ENCODE measurements at places on chromosomes 2 and 18. TPM values are rescaled to one million over a fixed set of nuclear protein-coding genes. Genes with fewer than 3 reads are reported as not detected.

DNA sequence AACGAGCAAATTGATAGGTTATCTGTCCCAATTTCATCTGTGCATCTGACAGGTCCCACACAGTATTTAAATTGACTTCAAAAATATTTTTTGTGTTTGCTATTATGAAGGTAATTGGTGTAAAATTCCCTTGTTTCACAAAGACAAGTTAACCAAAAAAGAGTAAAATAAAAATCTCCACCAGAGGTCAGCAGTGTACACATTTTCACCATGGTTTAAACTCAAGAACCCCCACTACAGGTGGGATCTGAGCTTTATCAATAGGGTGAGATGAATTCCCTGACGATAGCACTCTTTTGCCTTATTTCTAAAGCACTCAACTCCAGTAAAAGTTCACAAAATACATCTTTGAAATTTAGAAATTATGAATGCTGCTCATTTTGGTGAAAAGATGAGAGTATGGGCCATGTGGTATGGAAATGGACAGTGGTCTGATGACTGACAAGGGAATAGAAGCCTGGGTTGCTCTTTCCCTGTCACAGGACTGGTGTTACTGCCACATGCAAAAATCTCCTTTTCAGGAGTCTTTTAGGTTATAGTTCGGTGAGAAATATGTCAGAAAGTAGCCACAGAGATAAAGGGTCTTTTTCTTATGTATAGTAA lies 68.0 kb downstream of the SERPINB8 start:
- H3K36me3 ChIP-seq: no peaks in the 10 kb centered on the region
- H3K27me3 ChIP-seq: no peaks in the 10 kb centered on the region
- H3K4me3 ChIP-seq: no peak overlapping the region
- no peak overlapping the region for H3K27ac ChIP-seq
- no peaks in the 10 kb centered on the region for H3K4me1 ChIP-seq
- DNase-seq: no peak

DNA sequence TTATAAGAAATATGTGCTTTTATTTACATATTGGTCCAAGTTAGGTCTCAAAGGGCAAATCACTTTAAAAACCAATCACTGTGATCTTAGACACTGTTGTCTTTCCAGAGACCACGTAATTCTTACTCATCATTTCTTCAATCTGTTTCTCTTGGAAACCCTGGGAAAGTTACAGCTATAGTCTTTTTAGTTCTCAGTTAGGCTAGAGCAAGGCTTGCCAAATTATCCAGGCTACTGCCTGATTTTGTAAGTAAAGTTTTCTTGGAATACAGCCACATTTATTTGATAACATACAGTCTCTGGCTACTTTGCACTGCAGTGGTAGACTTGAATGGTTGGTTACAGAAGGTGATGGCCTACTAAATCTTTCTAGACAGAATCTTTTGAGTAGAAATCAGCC lies 106.0 kb downstream of the KIAA1328 start:
- no peaks in the 10 kb centered on the region for H3K4me1 ChIP-seq
- DNase-seq: no peak
- no peak overlapping the region for H3K27ac ChIP-seq
- H3K4me3 ChIP-seq: no peak overlapping the region
- H3K27me3 ChIP-seq: no peaks in the 10 kb centered on the region

GRCh38 chr2:65017335-65017734 lies 28.1 kb downstream of the SLC1A4 start:
- no peaks in the 10 kb centered on the region for H3K27me3 ChIP-seq
- no peak overlapping the region for H3K4me3 ChIP-seq
- H3K27ac ChIP-seq: no peak overlapping the region
- H3K4me1 ChIP-seq: no peaks in the 10 kb centered on the region

- DNase-seq: no peak
- no peaks in the 10 kb centered on the region for H3K4me1 ChIP-seq
- H3K4me3 ChIP-seq: no peak overlapping the region
- no peaks in the 10 kb centered on the region for H3K36me3 ChIP-seq
- H3K27ac ChIP-seq: no peak overlapping the region
- H3K27me3 ChIP-seq: no peaks in the 10 kb centered on the region
Observed at GRCh38 chr2:58701688-58702301, 460.7 kb upstream of the FANCL start.

HOXD3 gene
- total RNA-seq: 11.8 TPM

GRCh38 chr18:79935925-79936324 lies 15.5 kb downstream of the SLC66A2 start:
- peaks cover 32% of the 10 kb centered on the region for H3K36me3 ChIP-seq
- H3K27me3 ChIP-seq: no peaks in the 10 kb centered on the region
- DNase-seq: no peak
- no peak overlapping the region for H3K27ac ChIP-seq

FZD7 gene
- total RNA-seq: 37.1 TPM

DNA sequence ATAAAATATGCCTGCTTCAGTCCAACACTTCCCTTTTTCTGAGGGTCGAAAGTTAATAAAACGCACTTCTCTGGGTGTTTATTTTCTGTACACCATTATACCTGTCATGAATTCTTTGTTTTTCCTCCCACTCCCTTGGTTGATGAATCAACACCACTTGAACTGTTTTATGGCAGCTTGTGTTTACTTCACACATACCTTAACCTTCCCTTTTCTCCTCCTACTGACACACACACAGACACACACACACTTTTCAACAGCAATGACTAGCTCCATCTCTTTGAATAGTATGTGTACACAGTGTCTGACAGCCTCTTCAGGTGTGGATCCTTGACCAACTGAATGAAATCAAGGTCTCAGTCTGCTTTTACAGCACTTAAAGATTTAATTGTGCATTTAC lies 91.3 kb downstream of the SATB2 start:
- no peak overlapping the region for H3K4me3 ChIP-seq
- no peaks in the 10 kb centered on the region for H3K4me1 ChIP-seq
- H3K27ac ChIP-seq: no peak overlapping the region

- H3K4me1 ChIP-seq: no peaks in the 10 kb centered on the region
- DNase-seq: no peak
- no peaks in the 10 kb centered on the region for H3K36me3 ChIP-seq
- no peaks in the 10 kb centered on the region for H3K27me3 ChIP-seq
- no peak overlapping the region for H3K4me3 ChIP-seq
- no peak overlapping the region for H3K27ac ChIP-seq
Observed at GRCh38 chr2:186734957-186735734, 41.3 kb downstream of the FAM171B start.

- no peaks in the 10 kb centered on the region for H3K36me3 ChIP-seq
- no peak overlapping the region for H3K4me3 ChIP-seq
- H3K27ac ChIP-seq: no peak overlapping the region
- H3K4me1 ChIP-seq: no peaks in the 10 kb centered on the region
- no peaks in the 10 kb centered on the region for H3K27me3 ChIP-seq
Observed at GRCh38 chr2:54321047-54321446, 65.0 kb upstream of the TSPYL6 start.

ST8SIA5 gene
- not detected for total RNA-seq

CHAC2 gene
- total RNA-seq: 1.7 TPM

GRCh38 chr18:32980896-32981295 lies 208.1 kb upstream of the KLHL14 start:
- no peak for DNase-seq
- no peak overlapping the region for H3K4me3 ChIP-seq
- no peaks in the 10 kb centered on the region for H3K27me3 ChIP-seq
- no peaks in the 10 kb centered on the region for H3K36me3 ChIP-seq
- no peak overlapping the region for H3K27ac ChIP-seq

DNA sequence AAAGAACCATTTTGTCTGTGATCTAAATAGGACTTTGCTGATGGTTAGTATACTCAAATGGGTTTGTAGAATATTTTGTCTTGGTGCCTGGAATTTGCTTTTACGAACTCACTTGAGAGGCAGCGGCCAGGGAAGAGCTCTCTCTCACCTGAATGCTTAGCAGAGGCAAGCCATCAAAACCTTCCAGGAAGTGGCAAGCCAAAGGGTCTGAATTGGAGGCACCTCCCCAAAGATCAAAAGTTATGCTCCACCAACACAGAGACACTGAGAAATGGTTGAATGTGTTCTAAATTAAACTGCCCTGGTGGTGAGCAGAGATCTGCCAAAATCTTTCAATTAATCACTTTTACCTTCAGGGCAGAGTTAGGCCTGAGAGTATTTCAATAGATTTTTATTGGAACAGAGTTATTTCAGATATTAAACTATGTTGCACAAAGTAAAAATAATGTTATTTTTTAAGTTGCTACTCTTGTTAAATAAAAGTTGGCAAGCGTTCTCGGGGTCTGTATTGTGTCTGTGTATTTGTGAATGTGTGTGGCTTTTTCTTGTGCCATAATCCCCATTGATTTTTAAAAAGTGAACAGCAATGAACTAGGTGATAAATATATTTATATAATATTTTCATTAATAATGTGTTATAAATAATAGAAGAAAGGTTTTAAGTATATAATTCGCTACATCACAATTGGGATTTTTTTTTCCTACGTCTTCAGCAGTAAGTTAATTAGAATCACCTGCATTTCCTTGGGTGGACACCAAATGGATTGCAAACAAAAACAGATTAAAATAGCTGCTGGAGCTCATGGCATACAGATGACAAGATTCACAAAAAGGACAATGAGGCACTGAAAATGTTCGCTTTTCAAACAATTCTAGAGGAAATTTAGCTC lies 416.1 kb downstream of the ARHGAP15 start:
- peak overlapping the region; percentile 44 for H3K27ac ChIP-seq
- H3K27me3 ChIP-seq: no peaks in the 10 kb centered on the region
- peaks cover 11% of the 10 kb centered on the region for H3K4me1 ChIP-seq
- no peak for DNase-seq

DNA sequence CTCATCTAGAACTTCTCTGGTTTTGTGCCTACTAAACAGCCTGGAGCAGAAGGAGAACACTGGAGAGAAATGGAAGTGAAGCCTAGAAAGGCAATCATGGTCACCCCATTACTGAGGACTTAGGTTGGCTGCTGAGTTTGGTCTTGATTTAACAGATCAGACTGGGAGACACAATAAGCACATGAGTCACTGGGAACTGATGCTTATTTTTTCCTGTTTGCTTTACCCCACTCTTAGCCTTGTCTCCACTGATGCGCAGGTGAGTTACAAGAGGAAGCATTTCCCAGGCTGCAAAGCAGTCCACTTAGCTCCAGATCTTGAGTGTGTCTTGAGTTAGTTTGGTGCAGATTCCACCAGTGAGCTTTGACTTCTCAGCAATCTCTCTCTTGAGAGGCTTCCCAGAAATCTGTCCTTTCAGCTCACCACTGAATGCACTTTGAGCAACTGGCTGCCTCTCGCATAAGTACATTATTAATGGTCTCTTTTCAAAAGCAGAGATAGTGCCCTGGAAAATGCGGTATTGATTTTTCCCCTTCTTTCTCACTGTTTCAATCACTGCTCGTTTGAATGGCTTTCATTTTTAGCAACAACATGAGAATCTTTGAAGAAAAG lies 390.2 kb upstream of the SETBP1 start:
- H3K36me3 ChIP-seq: no peaks in the 10 kb centered on the region
- DNase-seq: no peak
- H3K4me3 ChIP-seq: no peak overlapping the region
- H3K4me1 ChIP-seq: no peaks in the 10 kb centered on the region

DNA sequence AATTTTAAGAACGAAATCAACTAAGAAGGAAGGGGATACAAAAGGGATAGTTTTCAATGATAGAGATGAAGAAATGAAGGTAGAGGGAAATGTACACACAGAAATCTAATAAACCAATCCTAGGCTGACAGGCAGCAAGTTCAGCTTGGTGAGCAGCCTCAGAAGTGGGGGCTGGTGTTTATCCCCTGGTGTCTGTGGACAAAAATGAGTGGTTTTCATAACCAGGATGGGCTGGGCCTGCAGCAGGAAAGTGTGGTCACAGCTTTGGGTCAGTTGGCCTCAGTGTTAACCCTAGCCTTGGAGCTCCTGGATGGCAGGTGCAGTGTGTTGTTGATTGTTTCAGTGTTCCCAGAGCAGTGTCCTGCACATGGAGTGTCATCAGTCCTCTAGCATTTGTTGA lies 14.3 kb downstream of the IL18R1 start:
- no peaks in the 10 kb centered on the region for H3K4me1 ChIP-seq
- no peaks in the 10 kb centered on the region for H3K27me3 ChIP-seq
- no peaks in the 10 kb centered on the region for H3K36me3 ChIP-seq

GRCh38 chr2:114688241-114688640 lies 245.8 kb downstream of the DPP10 start:
- DNase-seq: no peak
- H3K27me3 ChIP-seq: no peaks in the 10 kb centered on the region
- H3K27ac ChIP-seq: no peak overlapping the region
- no peaks in the 10 kb centered on the region for H3K36me3 ChIP-seq
- H3K4me1 ChIP-seq: no peaks in the 10 kb centered on the region

DNA sequence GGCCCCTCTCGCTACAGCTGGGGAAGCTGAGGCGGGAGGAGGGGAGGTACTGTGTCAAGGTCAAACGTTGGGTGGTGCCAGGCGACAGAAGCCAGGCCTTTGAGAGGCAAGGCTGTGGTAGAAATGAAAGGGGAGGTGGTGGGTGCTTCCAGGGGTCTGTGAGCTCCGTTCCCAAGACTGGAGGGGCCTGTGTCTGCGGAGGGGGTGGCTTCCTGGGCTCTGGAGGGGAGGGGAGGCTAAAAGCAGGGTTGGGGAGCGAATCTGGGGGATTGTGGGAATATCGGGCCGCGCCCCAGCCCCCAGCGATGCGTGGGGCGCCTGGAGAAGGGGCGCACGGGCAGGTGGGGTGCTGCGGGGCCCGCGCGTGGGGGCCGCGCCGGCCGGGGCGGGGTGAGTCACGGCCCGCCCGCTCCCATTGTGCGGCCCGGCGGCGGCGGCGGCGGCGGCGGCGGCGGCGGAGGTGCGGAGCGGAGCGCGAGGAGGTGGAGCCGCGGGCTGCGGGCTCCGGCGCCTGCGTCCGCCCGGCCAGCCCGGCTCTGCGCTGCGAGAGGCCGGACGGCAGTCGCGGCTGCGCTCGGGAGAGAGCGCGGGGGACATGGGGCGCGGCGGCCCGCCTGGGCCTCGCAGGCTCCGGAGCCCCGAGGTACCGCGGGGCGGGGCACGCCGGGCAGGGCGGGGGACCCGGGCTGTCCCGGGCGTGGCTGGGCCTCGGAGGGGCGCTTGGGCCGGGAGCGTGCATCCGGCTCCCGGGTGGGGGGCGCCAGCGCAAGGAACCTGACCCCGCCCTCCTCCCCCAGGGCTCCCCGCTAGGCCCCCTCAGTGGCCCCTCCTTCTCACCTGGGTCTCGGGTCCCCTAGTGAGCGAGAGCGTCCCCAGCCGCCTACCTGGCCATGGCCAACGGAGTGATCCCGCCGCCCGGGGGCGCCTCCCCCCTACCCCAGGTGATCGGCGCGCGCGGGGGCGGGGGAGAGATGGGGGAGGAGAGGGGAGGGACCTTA lies at the start of gene SLC4A3:
TSS of gene SLC4A3 (plus strand) at position 528 of the 998 bp plus-strand sequence. CDS start at position 891, 363 bp downstream.
- no peaks in the 10 kb centered on the region for H3K36me3 ChIP-seq
- H3K4me1 ChIP-seq: peaks cover 12% of the 10 kb centered on the region
- no peak for DNase-seq
- peak within 1 kb of the TSS; percentile 7 for H3K27ac ChIP-seq
- peak within 1 kb of the TSS; percentile 82 for H3K4me3 ChIP-seq

- H3K27ac ChIP-seq: no peak overlapping the region
- no peak for DNase-seq
- H3K4me1 ChIP-seq: peaks cover 70% of the 10 kb centered on the region
Observed at GRCh38 chr18:48545757-48546321, 7.0 kb downstream of the CTIF start.

- H3K36me3 ChIP-seq: no peaks in the 10 kb centered on the region
- no peaks in the 10 kb centered on the region for H3K4me1 ChIP-seq
- H3K27me3 ChIP-seq: no peaks in the 10 kb centered on the region
- DNase-seq: no peak
- no peak overlapping the region for H3K4me3 ChIP-seq
- H3K27ac ChIP-seq: no peak overlapping the region
Observed at GRCh38 chr18:43192408-43192807, 76.9 kb upstream of the RIT2 start.

SMPD4 gene
- 45.2 TPM for total RNA-seq

Measured in vagina (tissue), 2 donors.